Stimulated activated memory B cell treated with anti-CD40 and anti-IgM and Interleukin-4, amounts not matched to agents 10 μg/mL and 1 μg/mL and 100 μg/mL, for 72 hours (primary cell): ENCODE measurements at places on chromosomes 12 and 14.
A peak's percentile ranks its signal among the peaks of the same experiment; 100 is the strongest.

DNA sequence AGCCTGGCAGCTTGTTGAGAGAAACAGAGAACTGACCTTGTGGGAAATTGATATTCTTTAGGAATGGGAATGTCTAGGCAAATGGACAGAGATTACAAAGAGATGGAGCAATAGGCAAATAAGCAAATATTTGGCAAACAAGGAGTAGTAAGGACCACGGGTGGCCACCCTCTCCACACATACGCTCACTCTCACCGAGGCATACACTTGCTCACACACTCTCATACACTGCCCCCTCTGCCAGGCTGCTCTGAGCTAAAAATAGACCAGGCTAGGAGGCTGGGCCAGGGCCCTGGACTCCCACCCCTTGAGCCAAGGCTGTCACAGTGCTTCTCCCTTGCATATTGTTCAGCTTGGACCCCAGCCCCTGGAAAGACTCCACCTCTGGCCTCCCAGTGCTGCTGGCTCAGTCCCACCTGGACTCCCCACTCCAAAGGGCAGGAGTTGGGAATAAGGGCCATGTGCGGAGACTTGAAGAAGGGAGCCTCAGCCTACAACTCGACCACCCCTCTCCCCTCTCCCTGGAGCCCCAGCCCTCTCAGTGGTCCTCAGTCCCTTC is 1.1 kb downstream of the PPP1R1A start:
- ATAC-seq, result no peak
- H3K36me3 ChIP-seq, result no peaks in the 10 kb centered on the region
- H3K4me1 ChIP-seq, result peaks cover 8% of the 10 kb centered on the region
- peaks cover 71% of the 10 kb centered on the region for H3K27me3 ChIP-seq
- no peak overlapping the region for H3K27ac ChIP-seq

GRCh38 chr12:79933532-79934264 is 1.2 kb downstream of the PPP1R12A start:
- peak overlapping the region; percentile 94 for H3K4me3 ChIP-seq
- H3K36me3 ChIP-seq, result peaks cover 7% of the 10 kb centered on the region
- no peak for ATAC-seq

DNA sequence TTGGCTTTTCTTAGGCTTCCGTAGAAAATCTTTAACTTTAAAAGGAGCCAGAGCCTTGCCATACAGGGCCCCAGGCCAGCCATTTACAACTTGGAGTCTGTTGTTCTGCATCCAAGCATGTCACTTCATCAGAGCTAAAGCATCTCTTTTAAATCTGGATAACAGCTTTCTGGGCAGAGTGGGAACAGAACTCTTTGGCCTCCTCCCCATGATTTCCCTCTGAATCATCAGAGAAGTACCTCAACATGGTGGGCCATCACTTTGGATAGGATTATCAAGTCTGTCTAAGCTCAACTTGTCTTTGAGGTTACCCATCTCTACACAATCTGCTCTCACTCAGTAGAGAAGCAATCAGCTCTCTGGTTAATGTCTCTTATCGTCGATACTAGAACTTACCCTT is 170.9 kb downstream of the SLC6A15 start:
- no peak overlapping the region for H3K27ac ChIP-seq
- no peaks in the 10 kb centered on the region for H3K27me3 ChIP-seq
- no peaks in the 10 kb centered on the region for H3K4me1 ChIP-seq
- no peak for ATAC-seq
- H3K36me3 ChIP-seq, result no peaks in the 10 kb centered on the region

DNA sequence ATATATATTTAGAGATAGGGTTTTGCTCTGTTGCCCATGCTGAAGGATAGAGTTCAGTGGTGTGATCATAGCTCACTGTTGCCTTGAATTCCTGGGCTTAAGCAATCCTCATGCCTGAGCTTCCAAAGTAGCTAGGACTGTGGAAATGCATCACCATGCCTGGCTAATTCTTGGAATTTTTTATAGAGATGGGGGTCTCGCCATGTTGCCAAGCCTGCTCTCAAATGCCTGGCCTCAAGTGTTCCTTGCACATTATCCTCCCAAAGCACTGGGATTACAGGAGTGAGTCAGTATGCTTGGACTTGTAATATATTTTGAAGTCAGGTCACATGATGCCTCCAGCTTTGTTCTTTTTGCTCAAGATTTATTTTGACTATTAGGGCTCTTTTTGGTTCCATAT is 178.0 kb downstream of the RPAP3 start:
- H3K4me1 ChIP-seq, result no peaks in the 10 kb centered on the region
- peaks cover 19% of the 10 kb centered on the region for H3K36me3 ChIP-seq
- H3K27ac ChIP-seq, result no peak overlapping the region
- no peak overlapping the region for H3K4me3 ChIP-seq
- H3K27me3 ChIP-seq, result peaks cover 68% of the 10 kb centered on the region

DNA sequence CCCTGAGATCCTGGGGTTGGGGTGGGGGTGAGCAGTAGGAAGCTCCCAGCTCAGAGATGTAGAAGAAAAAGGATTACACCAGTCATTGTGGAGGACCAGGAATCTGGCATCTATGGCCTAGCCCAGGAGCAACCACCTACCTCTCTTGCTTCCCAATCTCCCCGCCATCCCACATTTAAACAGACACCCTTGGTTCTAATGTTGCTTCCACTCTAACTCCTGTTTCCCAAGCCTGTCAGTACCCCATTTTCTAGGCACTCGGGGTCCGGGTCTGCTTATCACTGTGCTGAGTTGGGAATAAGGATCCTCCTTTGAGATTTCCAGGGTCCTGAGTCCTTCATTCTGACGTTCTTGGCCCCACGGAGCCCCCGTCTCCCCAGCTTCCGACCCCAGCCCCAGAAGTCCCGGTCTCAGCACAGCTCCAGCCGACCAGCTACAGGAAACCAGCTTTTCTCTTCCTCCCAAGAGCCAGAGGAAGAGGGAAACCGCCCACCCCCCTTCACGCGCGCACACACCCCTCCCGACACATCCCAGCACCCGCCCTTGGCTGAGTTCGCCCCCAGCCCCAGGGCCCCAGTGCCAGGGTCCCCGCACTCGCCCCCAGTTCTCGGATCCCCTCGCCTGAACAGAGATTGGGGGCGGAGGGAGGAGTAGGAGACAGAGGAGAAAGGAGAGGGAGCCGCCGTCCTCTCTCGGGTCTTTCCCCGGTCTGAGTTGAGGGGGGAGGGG is 1.2 kb downstream of the ITGA5 start:
- no peak for ATAC-seq
- peak overlapping the region; percentile 68 for H3K4me3 ChIP-seq
- H3K4me1 ChIP-seq, result peaks cover 60% of the 10 kb centered on the region
- H3K27ac ChIP-seq, result peak overlapping the region; percentile 26
- peaks cover 46% of the 10 kb centered on the region for H3K27me3 ChIP-seq

- peaks cover 55% of the 10 kb centered on the region for H3K36me3 ChIP-seq
- H3K4me1 ChIP-seq, result peaks cover 25% of the 10 kb centered on the region
These were observed 10.2 kb downstream of the SLC25A47 start for GRCh38 chr14:100333311-100333710.

DNA sequence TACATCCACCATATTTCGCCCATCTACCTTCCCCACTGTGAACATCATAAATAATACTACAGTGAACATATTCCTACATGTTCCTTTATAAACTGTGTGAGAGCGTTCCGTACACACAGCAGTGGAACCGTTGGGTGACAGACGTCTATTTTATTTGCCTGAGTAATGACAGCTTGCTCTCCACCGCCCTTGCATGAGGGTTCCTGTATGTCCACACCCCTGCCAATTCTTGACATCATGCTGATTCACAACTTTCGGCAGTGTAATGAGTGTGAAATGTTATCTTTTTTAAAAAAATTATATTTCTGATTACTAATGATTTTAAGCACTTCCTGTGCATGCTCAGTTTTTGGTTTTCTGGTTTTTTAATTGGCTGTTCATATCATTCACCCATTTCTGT is 4.3 kb upstream of the RAD52 start:
- H3K4me1 ChIP-seq, result peaks cover 11% of the 10 kb centered on the region
- ATAC-seq, result no peak
- no peaks in the 10 kb centered on the region for H3K36me3 ChIP-seq
- H3K27ac ChIP-seq, result no peak overlapping the region
- no peak overlapping the region for H3K4me3 ChIP-seq
- no peaks in the 10 kb centered on the region for H3K27me3 ChIP-seq

DNA sequence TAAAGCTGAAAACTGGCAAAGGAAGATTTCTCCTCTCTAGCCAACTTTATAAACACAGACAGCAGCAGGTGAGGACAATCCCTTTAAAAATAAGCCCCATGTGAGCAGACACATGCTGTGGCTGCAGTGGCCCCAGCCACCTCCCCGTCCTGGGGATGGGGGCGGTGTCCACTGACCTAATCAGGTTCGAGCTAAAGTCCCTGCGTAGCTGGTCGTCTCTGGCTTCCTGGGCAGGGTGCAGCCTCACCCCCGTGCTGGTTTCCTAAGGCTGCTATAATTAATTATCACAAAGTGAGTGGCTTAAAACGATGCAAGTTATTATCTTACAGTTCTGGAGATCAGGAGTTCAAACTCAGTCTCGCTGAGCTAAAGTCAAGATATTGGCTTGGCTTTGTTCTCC is 1.0 kb downstream of the BDKRB1 start:
- no peaks in the 10 kb centered on the region for H3K4me1 ChIP-seq
- no peak overlapping the region for H3K27ac ChIP-seq
- ATAC-seq, result no peak
- no peaks in the 10 kb centered on the region for H3K36me3 ChIP-seq
- no peak overlapping the region for H3K4me3 ChIP-seq

DNA sequence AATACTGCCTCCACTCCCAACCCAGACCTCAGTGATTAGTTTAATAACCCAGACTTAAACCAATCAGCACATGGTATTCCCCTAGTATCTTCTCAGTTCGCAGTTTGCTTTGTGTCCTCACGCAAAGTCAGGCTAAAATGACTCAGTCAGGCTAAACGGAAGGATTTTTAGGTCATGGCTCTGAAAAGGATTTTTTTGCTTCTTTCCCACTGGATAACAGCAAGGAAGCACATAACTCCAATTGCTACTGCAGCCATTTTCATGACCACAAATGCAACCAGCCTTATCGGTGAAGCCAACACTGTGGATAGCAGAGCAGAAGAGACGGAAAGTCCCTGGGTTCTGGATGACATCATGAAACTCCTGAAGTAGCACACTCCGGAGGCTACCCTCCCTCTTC is 67.7 kb downstream of the ZC3H14 start:
- peaks cover 13% of the 10 kb centered on the region for H3K36me3 ChIP-seq
- no peak overlapping the region for H3K27ac ChIP-seq
- no peaks in the 10 kb centered on the region for H3K27me3 ChIP-seq
- no peaks in the 10 kb centered on the region for H3K4me1 ChIP-seq
- H3K4me3 ChIP-seq, result no peak overlapping the region

GRCh38 chr14:99466758-99467157 is 13.9 kb downstream of the SETD3 start:
- H3K27ac ChIP-seq, result no peak overlapping the region
- H3K4me1 ChIP-seq, result peaks cover 33% of the 10 kb centered on the region
- H3K4me3 ChIP-seq, result no peak overlapping the region
- no peaks in the 10 kb centered on the region for H3K27me3 ChIP-seq
- ATAC-seq, result no peak
- H3K36me3 ChIP-seq, result peaks cover 37% of the 10 kb centered on the region

- H3K27me3 ChIP-seq, result no peaks in the 10 kb centered on the region
- peaks cover 5% of the 10 kb centered on the region for H3K4me1 ChIP-seq
- no peak overlapping the region for H3K4me3 ChIP-seq
- no peak overlapping the region for H3K27ac ChIP-seq
- ATAC-seq, result no peak
These were observed 21.4 kb downstream of the CCDC62 start for GRCh38 chr12:122795807-122796206.

DNA sequence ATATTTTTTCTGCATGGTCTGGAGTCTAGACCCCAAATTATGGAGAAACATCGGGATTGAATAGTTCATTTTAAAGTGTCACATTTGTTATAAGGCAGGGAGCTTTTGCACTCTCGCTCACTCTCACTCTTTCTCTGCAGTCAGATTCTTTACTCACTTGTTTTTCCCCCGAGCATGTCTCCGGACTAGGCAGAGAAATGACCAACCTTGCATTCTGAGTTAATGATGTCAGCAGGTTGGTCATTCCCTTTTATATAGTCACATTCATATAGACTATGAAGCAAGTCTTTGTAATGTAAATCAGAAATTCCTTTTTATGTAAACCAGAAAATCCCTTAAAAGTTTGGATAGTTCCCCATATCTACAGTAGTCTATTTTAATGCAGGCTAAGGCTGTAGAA is 4.1 kb downstream of the C12orf75 start:
- H3K4me1 ChIP-seq, result peaks cover 41% of the 10 kb centered on the region
- H3K27me3 ChIP-seq, result no peaks in the 10 kb centered on the region
- no peak for ATAC-seq
- H3K27ac ChIP-seq, result no peak overlapping the region
- H3K4me3 ChIP-seq, result no peak overlapping the region
- peaks cover 6% of the 10 kb centered on the region for H3K36me3 ChIP-seq

- H3K4me3 ChIP-seq, result no peak overlapping the region
- H3K27ac ChIP-seq, result no peak overlapping the region
- no peaks in the 10 kb centered on the region for H3K27me3 ChIP-seq
- H3K4me1 ChIP-seq, result peaks cover 27% of the 10 kb centered on the region
These were observed 44.7 kb upstream of the BCL7A start for GRCh38 chr12:121976950-121977349.

DNA sequence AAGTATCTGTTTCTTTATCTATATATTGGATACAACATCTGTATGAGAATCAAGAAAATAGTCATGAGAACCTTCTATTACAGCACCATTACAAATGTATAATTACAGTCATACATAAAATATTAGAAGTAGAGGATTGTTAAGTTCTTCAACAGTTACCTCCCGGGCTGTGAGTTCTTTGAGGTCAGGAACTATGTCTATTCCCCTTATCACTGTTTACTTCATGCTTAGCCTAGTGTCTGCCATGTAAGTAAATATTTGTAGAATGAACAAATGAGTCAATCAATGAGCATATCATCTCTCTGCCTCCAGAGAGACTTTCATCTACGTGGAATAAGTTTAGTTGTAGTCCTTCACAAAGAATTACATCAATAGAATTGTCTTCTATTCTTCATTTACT is 47.2 kb downstream of the PUS7L start:
- no peaks in the 10 kb centered on the region for H3K4me1 ChIP-seq
- ATAC-seq, result no peak
- H3K27me3 ChIP-seq, result peaks cover 19% of the 10 kb centered on the region
- no peak overlapping the region for H3K4me3 ChIP-seq

- no peak overlapping the region for H3K4me3 ChIP-seq
- no peak for ATAC-seq
- H3K4me1 ChIP-seq, result no peaks in the 10 kb centered on the region
- no peaks in the 10 kb centered on the region for H3K36me3 ChIP-seq
These were observed 1073.6 kb downstream of the BCL11B start for GRCh38 chr14:98198385-98198784.

- H3K4me3 ChIP-seq, result no peak overlapping the region
- ATAC-seq, result no peak
- H3K27me3 ChIP-seq, result peaks cover 49% of the 10 kb centered on the region
- H3K27ac ChIP-seq, result no peak overlapping the region
- no peaks in the 10 kb centered on the region for H3K36me3 ChIP-seq
These were observed 13.1 kb upstream of the LGR5 start for GRCh38 chr12:71426300-71427047.

DNA sequence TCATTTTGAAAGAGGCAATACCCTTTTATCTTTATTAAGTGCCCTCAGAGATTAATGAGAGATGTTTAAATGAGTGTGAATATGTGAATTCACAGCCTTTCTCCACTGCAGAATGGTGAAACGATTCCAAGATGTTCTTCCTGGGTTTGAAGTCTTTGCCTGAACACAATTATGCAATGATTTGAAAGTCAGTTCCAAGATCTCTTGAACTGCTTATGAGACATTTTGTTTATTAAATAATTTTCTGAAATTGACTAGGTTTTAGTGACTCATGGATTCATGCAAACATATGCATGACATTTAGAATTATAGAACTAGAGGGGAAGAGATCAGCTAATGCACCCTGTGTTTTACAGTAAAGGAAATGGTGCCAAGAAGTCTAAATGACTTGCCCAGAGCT is 118.1 kb upstream of the SLC38A2 start:
- no peak overlapping the region for H3K27ac ChIP-seq
- H3K27me3 ChIP-seq, result no peaks in the 10 kb centered on the region
- no peaks in the 10 kb centered on the region for H3K4me1 ChIP-seq
- H3K36me3 ChIP-seq, result no peaks in the 10 kb centered on the region
- no peak overlapping the region for H3K4me3 ChIP-seq
